ENCODE measurements at places on chromosomes 3 and 15. TPM values are rescaled to one million over a fixed set of nuclear protein-coding genes. Genes with fewer than 3 reads are reported as not detected.
A peak's percentile ranks its signal among the peaks of the same experiment; 100 is the strongest.

GRCh38 chr3:173753593-173753992 lies 356.0 kb downstream of the NLGN1 start:
- H3K4me1 ChIP-seq: no peaks in the 10 kb centered on the region
- no peak for DNase-seq
- no peak overlapping the region for H3K27ac ChIP-seq
- H3K4me3 ChIP-seq: no peak overlapping the region
- H3K27me3 ChIP-seq: no peaks in the 10 kb centered on the region

GRCh38 chr3:182612332-182612731 lies 181.0 kb upstream of the ATP11B start:
- H3K4me3 ChIP-seq: no peak overlapping the region
- no peaks in the 10 kb centered on the region for H3K36me3 ChIP-seq
- H3K27ac ChIP-seq: no peak overlapping the region
- H3K27me3 ChIP-seq: no peaks in the 10 kb centered on the region

DNA sequence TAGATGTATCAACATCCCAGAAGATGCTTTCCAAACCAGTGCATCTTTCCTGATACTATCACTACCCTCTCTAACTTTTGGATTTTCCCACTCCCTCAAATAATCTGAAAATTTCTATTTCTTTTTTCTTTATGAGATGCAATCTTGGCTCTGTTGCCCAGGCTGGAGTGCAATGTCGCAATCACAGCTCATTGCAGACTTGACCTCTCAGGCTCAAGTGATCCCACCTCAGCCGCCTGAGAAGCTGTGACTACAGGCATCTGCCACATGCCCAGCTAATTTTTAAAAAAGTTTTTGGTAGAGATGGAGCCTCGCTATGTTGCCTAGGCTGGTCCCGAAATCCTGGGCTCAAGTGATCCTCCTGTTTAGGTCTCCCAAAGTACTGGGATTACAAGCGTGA lies 239.7 kb downstream of the SUCLG2 start:
- no peaks in the 10 kb centered on the region for H3K27me3 ChIP-seq
- H3K4me1 ChIP-seq: no peaks in the 10 kb centered on the region
- no peak for DNase-seq
- no peak overlapping the region for H3K27ac ChIP-seq

EIF4A2 gene
- total RNA-seq: 333 TPM

DNA sequence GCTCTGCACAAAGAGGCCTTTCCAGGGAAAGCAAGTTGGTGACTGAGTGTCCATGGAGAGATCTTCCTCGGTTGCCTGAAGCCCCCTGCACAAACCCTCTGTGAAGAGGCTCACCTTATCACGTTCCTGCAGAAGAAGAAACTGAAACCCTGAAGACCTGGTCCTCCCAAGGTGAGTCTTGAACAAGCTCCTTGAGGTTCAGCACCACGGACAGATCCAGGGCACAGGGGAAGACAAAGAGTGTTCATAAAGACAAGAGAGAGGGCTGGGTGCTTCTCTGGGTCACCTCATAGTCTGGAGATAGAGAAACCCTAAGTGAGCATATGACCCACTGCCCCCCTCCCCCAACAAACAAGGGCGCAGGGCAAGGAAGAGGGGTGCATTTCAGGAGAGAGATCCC lies 21.7 kb upstream of the TBC1D21 start:
- no peaks in the 10 kb centered on the region for H3K36me3 ChIP-seq
- DNase-seq: peak; percentile 91
- no peak overlapping the region for H3K27ac ChIP-seq
- no peaks in the 10 kb centered on the region for H3K4me1 ChIP-seq
- H3K4me3 ChIP-seq: no peak overlapping the region

- no peaks in the 10 kb centered on the region for H3K36me3 ChIP-seq
- H3K4me1 ChIP-seq: no peaks in the 10 kb centered on the region
- no peak for DNase-seq
- H3K27ac ChIP-seq: no peak overlapping the region
- H3K4me3 ChIP-seq: no peak overlapping the region
Measured at GRCh38 chr15:49848807-49849206, 228.0 kb downstream of the DTWD1 start.

TRAT1 gene
- 1.9 TPM for total RNA-seq

Measured in kidney (tissue), 22 donors.